A549 treated with DMSO at 1 μM for 4 hours (cell line): ENCODE measurements at places on chromosomes 5 and 9. TPM values are rescaled to one million over a fixed set of nuclear protein-coding genes. Genes with fewer than 3 reads are reported as not detected.

HMMR gene
- total RNA-seq, result 19.3 to 32.3 TPM (median 31.3 TPM) in 5 replicates

SEMA6A gene
- total RNA-seq, result 0.05 to 0.31 TPM (median 0.17 TPM) in 5 replicates

TAL2 gene
- total RNA-seq, result 0.16 to 0.37 TPM (median 0.28 TPM) in 3 of 5 replicates, not detected in the others

CDC20B gene
- total RNA-seq, result 0.07 to 0.14 TPM (median 0.09 TPM) in 3 of 5 replicates, not detected in the others

IFNK gene
- not detected in 5 replicates for total RNA-seq

CFAP77 gene
- total RNA-seq, result 0.13 to 0.30 TPM (median 0.21 TPM) in 4 of 5 replicates, not detected in the other

FGFR4 gene
- total RNA-seq, result 22.0 to 26.5 TPM (median 23.1 TPM) in 5 replicates

LHFPL2 gene
- 51.3 to 64.9 TPM (median 60.9 TPM) in 5 replicates for total RNA-seq

RANBP17 gene
- 2.5 to 3.8 TPM (median 3.2 TPM) in 5 replicates for total RNA-seq

KIF12 gene
- 1.4 to 2.8 TPM (median 2.0 TPM) in 5 replicates for total RNA-seq

DENND1A gene
- total RNA-seq, result 7.8 to 12.7 TPM (median 11.8 TPM) in 5 replicates

ADGRV1 gene
- 0.49 to 1.1 TPM (median 0.76 TPM) in 5 replicates for total RNA-seq

ZNF366 gene
- not detected in 5 replicates for total RNA-seq

GRXCR2 gene
- not detected in 5 replicates for total RNA-seq

PDLIM4 gene
- 0.08 to 0.50 TPM (median 0.19 TPM) in 4 of 5 replicates, not detected in the other for total RNA-seq

GPR150 gene
- 0.08 to 0.14 TPM (median 0.14 TPM) in 4 of 5 replicates, not detected in the other for total RNA-seq

MACROH2A1 gene
- 184 to 218 TPM (median 209 TPM) in 5 replicates for total RNA-seq

GBA2 gene
- 27.0 to 34.7 TPM (median 32.4 TPM) in 5 replicates for total RNA-seq

SPATA31E1 gene
- 0.04 TPM in 1 of 5 replicates, not detected in the others for total RNA-seq

TMC1 gene
- total RNA-seq, result 0.05 to 0.19 TPM in 2 of 5 replicates, not detected in the others

ORM2 gene
- total RNA-seq, result not detected in 5 replicates

OGN gene
- not detected in 5 replicates for total RNA-seq

PCDHGC4 gene
- total RNA-seq, result not detected in 5 replicates

ECM2 gene
- total RNA-seq, result 0.12 to 0.29 TPM (median 0.19 TPM) in 5 replicates

CACNA1B gene
- total RNA-seq, result 0.02 to 0.07 TPM (median 0.04 TPM) in 5 replicates

KCNN2 gene
- 0.11 to 0.23 TPM (median 0.17 TPM) in 4 of 5 replicates, not detected in the other for total RNA-seq

HBEGF gene
- total RNA-seq, result 6.8 to 10.4 TPM (median 8.0 TPM) in 5 replicates

PDCD1LG2 gene
- 0.25 to 0.63 TPM (median 0.39 TPM) in 5 replicates for total RNA-seq

BTNL3 gene
- total RNA-seq, result not detected in 5 replicates

PDE6A gene
- 0.11 to 0.18 TPM (median 0.14 TPM) in 5 replicates for total RNA-seq

SNAPC4 gene
- 11.7 to 14.7 TPM (median 12.9 TPM) in 5 replicates for total RNA-seq

ASPN gene
- not detected in 5 replicates for total RNA-seq

HDHD3 gene
- 22.5 to 27.5 TPM (median 24.0 TPM) in 5 replicates for total RNA-seq

NPDC1 gene
- total RNA-seq, result 43.4 to 83.2 TPM (median 74.9 TPM) in 5 replicates

GIN1 gene
- 4.2 to 5.5 TPM (median 4.6 TPM) in 5 replicates for total RNA-seq

TIMD4 gene
- total RNA-seq, result 0.72 to 1.9 TPM (median 1.4 TPM) in 5 replicates
